Esophagus muscularis mucosa (tissue), 4 donors: ENCODE measurements at places on chromosomes 2 and 18. TPM values are rescaled to one million over a fixed set of nuclear protein-coding genes. Genes with fewer than 3 reads are reported as not detected.

GRCh38 chr18:58135183-58135641 lies 91.2 kb downstream of the NEDD4L start:
- no peaks in the 10 kb centered on the region for H3K36me3 ChIP-seq
- no peak for DNase-seq
- H3K4me3 ChIP-seq: no peak overlapping the region
- peaks cover 12% of the 10 kb centered on the region for H3K4me1 ChIP-seq
- no peaks in the 10 kb centered on the region for H3K27me3 ChIP-seq

DNA sequence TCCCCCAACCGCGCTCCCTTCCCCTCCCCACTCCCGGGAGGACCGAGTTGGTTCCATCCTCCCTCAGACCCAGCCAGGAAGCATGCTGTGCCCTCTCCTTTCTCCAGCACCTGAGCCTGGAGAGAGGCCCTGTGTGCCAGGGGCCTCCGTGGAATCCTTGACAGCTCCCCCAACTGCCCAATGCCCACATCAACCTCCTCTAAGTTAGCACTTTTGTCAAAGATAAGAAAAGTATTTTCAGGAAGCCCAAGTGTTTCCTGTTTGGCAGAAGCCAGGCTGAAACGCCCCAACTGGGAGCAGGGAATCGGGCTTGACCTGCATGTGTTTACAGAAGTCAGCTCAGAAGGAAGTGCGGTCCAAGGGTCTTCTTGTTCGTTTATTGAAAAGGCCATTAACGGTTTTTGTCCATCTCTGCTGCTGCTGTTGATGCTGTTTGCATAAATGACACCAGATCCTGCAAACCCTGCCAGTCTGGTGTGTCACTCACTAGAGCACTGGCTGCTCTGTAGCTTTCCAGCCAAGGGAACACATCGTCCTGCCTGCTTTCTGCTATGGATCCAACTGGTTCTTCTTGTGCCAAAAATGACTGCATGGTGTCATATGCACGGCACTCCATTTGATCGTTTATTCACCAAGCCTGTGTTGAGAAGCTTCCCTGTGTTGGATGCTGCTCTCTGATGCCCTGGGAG lies 35.4 kb upstream of the COL6A3 start:
- no peaks in the 10 kb centered on the region for H3K36me3 ChIP-seq
- H3K27me3 ChIP-seq: no peaks in the 10 kb centered on the region
- H3K4me1 ChIP-seq: peaks cover 34% of the 10 kb centered on the region
- H3K27ac ChIP-seq: peak overlapping the region; percentile 76
- no peak for DNase-seq
- peak overlapping the region; percentile 19 for H3K4me3 ChIP-seq

GRCh38 chr2:173299764-173300163 lies 54.9 kb upstream of the CDCA7 start:
- H3K27me3 ChIP-seq: no peaks in the 10 kb centered on the region
- H3K4me1 ChIP-seq: no peaks in the 10 kb centered on the region
- no peak overlapping the region for H3K27ac ChIP-seq
- H3K36me3 ChIP-seq: no peaks in the 10 kb centered on the region
- no peak overlapping the region for H3K4me3 ChIP-seq

- H3K27ac ChIP-seq: peak overlapping the region; percentile 54
- H3K27me3 ChIP-seq: no peaks in the 10 kb centered on the region
- DNase-seq: no peak
- no peaks in the 10 kb centered on the region for H3K36me3 ChIP-seq
Observed at GRCh38 chr2:114543236-114543766, 100.9 kb downstream of the DPP10 start.

DNA sequence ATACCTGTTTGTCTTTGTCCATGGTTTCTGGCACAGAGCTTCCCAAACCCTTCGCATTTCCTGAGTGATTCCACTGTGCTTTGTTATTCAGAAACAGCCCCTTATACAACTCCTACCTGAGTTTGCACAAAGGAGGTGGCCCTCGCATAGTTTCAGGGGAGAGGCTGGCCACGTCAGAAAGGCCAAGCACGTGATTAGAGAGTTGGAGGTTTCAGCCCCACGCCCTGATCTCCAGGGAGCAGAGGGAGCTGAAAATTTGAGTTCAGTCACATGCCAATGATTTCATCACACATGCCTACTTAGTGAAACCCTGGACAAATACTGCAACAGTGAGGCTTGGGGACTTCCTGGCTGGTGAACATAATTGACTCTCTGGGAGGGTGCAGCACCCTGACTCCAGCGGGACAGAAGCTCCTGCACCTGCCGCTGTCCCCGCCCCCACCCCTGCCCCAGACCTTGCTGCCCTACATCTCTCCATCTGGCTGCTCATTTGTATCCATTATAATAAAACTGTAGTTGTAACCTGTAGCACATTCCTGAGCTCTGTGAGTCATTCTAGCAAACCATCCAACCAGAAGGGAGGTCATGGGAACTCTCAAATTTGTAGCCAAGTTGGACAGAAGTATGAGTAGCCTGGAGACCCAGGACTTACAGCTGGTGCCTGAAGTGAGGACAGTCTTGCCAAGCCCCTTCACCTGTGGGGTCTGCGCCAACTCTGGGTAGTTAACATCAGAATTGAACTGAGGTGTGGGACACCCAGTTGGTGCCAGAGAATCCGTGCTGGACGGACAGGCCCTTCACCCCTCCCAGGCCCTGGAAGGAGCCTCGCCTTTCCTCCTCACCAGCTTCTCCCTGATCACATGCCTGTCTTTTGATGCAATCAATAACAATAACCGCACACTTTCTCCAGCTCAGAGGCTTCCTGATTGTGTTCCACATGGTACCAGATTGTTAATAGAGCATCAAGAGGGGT lies 224.3 kb downstream of the ANAPC1 start:
- H3K4me3 ChIP-seq: no peak overlapping the region
- H3K36me3 ChIP-seq: no peaks in the 10 kb centered on the region

DNA sequence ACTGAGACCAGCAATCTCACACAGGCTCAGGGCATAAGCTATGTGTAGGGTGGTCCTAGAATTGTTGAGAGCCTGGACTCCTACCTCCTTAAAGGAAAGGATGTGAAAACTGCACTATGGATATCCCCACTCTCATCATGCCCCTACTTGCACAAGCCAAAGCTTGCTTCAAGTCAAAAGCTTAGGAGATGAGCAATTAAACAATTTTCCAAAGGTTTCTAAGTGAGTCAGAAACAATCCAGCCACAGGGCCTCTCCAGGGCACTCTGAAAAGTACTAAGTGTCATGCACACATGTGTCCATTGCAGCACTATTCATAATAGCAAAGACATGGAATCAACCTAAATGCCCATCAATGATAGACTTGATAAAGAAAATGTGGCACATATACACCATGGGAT lies 215.4 kb downstream of the AFF3 start:
- H3K4me3 ChIP-seq: no peak overlapping the region
- H3K4me1 ChIP-seq: no peaks in the 10 kb centered on the region
- no peak overlapping the region for H3K27ac ChIP-seq
- no peaks in the 10 kb centered on the region for H3K27me3 ChIP-seq

Gene FOXD4L1
- total RNA-seq: not detected

Gene SCYGR4
- total RNA-seq: not detected

Gene LDLRAD4
- total RNA-seq: 20.4 TPM

Gene IL36B
- not detected for total RNA-seq
